Caki2 (cell line): ENCODE measurements at places on chromosomes 7 and 10. TPM values are rescaled to one million over a fixed set of nuclear protein-coding genes. Genes with fewer than 3 reads are reported as not detected.

CRHR2 gene
- not detected in 2 replicates for total RNA-seq

DNA sequence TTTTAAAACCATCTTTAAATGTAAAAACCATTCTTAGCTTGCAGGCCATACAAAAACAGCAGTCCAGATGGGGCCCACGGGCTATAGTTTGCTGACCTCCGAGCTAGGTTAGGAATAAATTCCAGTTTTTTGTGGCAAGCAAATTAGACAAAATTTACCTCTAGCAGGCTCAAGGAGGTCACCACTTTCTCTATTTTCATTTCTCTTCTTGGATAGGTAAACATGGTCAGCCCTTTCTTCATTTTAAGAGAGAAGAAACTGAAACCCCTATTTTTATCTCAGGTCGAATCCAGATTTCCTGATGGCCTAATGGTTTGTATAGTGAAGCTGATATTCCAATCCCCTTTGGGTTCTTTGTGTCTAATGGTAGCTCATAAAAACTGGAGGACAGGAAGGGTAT, 10.7 kb downstream of the IKZF5 start:
- no peak for DNase-seq

- DNase-seq = no peak
These were observed 59.0 kb downstream of the ADCYAP1R1 start for GRCh38 chr7:31111109-31111451.

- no peak for DNase-seq
These were observed 444.0 kb upstream of the ZMIZ1 start for GRCh38 chr10:78624791-78625190.

- no peak for DNase-seq
These were observed 14.4 kb downstream of the SGPL1 start for GRCh38 chr10:70830164-70830563.

DNA sequence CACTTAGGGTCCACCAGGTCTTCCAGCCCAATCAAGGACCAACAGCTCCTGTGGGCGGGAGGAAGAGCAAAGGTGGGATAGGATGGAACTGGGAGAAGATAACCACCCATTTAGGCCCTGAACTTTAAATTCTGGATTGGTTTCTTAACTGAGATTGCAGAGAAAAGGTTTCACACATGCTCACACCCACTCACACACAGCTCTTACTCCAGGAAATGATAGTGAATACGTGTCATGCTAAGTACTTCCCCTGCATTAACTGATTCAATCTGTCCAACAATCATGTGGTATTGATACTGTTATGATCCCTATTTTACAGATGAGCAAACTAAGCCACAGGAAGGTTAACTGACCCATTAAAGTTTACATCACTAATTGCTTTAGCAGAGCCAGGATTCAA, 4.6 kb upstream of the CYP3A4 start:
- DNase-seq = no peak

- no peak for DNase-seq
These were observed 577.3 kb upstream of the GALNT17 start for GRCh38 chr7:70554646-70555045.

KCNIP2 gene
- 0.20 TPM in 1 of 2 replicates, not detected in the other for total RNA-seq

GRCh38 chr10:62760401-62760800, 44.1 kb upstream of the ADO start:
- DNase-seq = no peak
